ENCODE measurements at places on chromosomes 11 and 22.
A peak's percentile ranks its signal among the peaks of the same experiment; 100 is the strongest.

GRCh38 chr22:24178502-24179440 lies 2.5 kb upstream of the SUSD2 start:
- no peak for DNase-seq

DNA sequence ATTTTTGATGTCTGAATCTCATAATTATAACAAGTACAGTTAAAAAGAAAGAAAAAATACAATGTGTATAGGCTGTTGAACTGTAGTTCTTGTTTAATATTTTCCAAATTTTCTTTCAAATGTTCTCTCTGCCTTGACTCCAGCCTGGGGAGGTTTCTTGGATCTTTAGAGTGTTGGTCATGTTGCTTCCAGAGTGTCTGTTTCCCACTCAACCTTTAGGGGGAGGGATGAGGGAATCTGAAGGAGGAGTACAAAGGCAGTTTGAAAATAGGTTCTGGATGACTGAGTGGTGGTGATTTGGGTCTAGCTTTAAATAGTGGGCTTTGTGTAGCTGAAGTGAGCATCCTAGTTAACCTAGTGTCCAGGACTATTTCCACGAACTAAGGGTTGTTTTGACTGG lies 2.0 kb downstream of the CTNND1 start:
- peak; percentile 37 for DNase-seq

- no peak for DNase-seq
Measured at GRCh38 chr11:498297-499181, 8.5 kb downstream of the RNH1 start.

GRCh38 chr11:128517451-128518230 lies 69.7 kb downstream of the ETS1 start:
- DNase-seq, result no peak

- DNase-seq, result no peak
Measured at GRCh38 chr11:127474766-127475165, 474.2 kb upstream of the KIRREL3 start.

DNA sequence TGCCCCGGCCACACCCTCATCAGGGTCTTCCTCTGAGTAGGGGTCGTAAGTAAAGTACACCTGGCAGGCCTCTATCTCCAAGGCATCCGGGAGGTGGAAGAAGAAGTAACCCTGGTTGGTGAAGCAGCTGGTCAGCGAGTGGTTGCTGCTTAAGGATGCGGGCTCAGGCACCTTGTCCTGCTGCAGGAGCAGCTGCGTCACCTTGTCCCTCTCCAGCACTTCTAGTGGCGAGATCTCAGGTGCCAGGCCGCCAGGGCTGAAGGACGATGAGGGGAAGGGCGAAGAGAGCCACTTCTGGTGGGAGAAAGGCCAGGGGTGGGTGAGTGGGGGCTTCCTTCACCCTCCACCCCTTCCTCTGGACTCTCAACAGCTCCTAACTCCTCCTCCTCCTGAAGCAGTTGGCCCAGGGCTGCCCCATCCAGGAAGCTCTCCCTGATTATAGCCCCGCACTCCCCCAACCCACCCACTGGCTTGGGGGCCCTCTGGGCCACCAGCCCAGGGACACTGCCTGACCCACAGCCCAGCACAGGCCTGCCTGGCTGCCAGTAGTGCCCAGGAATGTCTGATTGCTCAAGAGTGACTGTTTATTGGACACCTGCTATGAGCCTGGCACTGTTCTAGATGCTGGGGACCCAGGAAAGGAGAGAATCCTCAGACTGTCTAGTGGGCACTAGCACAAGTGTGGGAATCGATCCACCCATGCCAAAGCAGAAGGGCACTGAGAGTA lies 19.2 kb upstream of the TMPRSS6 start:
- no peak for DNase-seq

DNA sequence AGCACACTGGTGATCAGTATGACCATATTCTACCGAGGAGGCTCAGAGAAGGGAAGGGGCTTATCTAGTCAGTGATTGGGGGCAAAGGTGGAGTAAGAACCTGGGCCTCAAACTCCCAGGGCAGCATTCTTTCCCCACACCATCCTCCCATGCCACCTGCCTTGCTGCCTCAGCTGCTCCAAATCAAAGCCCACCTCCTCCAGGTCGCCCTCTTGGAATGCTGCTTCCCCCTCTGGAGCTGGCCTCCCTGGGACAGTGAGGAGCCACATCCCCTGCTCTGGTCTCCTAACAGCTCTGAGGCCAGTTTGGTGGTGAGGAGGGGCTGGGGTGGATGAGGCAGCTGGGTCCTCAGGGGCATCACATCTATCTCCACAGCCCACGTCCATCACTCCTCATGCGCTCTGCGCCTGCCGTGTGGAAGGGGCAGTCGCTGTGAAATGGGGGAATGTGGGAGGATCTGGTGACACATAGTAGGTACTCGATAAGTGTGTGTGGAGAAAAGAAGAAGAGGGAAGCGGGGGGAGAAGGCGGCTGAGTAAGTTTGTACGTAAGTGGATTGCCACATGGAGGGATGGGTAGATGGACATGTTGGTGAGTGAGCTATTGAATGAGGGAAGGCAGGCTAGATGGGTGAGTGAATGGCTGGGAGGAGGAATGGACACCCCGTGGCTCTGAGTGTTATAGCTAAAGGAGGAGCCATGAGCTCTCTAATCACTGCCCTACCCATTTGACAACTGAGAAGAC lies 16.1 kb upstream of the ARHGEF17 start:
- DNase-seq, result peak; percentile 63

DNA sequence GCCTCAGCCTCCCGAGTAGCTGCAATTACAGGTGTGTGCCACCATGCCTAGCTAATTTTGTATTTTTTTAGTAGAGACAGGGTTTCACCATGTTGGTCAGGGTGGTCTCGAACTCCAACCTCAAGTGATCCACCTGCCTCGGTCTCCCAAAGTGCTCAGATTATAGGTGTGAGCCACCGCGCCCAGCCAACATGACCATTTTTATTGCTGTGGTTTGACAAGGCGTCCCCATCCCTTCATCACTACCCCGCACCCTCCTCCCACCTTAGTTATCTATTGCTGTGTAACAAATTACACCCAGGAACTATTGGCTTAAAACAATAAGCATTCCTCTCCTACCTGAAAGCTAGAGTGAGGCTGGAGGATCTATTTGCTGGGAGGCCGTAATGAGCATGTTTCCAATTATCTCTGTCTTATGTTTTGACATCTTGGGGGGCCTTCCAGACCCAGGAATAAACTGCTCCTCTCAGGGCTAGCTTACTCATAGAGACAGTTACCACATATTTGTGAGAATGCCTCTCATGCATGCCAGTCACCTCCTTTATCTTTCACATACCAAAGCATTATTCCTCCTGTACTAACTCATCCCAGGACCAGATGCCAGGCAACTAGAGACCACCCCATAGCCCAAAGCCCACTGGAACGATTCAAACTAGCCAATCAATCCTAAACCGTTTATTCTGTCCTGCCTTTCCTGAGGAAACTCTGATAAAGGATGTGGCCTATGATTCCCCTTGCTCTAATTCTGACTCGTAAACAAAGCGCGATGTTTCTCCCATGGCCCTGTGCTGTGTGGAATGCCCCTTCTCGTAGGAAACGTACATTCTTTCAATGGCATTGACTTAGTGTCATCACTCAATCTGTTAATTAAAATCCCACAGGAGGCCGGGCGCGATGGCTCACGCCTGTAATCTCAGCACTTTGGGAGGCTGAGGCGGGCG lies 19.4 kb downstream of the SNU13 start:
- no peak for DNase-seq

Data from suppressor macrophage treated with lipopolysaccharide for 1 hour (primary cell).